CD4-positive, alpha-beta T cell treated with Interferon alpha-2 for 1 hour (primary cell): ENCODE measurements at places on chromosomes 3 and 15.

DNA sequence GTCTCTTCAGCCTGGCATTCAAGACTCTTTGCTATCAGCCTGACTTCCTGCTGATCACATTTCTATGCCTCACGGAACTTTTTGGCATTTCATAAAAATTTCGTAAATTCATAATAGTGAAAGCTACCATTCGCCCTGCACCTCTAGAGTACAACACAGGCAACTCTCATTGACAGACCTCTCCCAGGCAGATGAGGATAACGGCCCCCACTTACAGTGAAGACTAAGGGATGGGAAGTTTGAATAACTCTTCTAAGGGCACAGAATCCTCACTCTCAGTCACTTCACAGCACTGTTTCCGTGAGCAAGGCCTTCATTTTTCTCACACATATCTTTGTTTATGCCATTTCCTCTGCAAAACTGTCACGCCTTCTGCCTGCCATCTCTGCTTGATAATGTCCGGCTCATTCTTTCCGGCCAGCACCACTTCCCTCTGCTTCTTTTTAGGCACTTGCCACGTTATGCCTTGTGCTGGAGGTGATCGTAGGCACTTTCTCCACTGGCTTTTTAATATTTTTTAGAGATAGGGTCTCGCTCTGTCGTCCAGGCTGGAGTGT lies 224.1 kb upstream of the HES1 start:
- DNase-seq, result no peak

DNA sequence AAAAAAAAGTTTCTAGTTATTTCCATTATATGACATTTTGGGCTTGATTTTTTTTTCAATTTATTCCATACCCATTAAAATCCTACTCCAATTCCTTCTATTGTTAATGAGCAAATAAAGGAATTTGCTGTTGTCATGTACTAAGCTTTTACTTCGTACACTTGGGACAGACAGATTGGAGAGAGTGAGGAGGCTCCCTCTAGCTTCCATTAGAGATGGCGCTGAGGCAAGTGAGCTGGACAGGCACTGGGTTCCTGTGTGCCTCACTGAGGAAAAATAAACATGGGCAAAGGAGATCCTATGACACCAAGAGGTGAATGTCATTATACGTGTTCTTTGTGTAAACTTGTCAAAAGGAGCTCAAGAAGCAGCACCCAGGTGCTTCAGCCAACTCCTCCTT lies 441.1 kb upstream of the MDFIC2 start:
- DNase-seq, result no peak

DNA sequence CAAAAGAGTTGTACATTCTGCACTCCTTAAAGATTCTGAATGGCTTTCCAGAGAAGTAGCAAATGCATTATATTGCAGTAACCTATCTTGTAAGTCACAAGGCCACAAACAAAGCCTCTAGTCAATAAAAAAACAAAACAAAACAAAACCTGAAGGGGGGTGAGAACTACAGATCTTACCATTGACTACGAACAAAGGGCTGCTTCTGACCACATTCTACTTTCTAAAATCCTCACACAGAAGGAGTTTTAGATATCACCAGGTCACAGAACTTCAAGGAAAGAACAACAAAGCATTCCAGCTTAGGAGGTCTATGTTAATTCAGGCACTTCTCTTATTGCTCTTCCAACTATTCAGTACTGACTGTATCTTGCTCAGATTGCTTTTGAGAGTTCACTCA lies 343.0 kb downstream of the ZBTB20 start:
- no peak for DNase-seq

GRCh38 chr3:27642796-27643195 lies 79.3 kb downstream of the EOMES start:
- DNase-seq, result no peak

DNA sequence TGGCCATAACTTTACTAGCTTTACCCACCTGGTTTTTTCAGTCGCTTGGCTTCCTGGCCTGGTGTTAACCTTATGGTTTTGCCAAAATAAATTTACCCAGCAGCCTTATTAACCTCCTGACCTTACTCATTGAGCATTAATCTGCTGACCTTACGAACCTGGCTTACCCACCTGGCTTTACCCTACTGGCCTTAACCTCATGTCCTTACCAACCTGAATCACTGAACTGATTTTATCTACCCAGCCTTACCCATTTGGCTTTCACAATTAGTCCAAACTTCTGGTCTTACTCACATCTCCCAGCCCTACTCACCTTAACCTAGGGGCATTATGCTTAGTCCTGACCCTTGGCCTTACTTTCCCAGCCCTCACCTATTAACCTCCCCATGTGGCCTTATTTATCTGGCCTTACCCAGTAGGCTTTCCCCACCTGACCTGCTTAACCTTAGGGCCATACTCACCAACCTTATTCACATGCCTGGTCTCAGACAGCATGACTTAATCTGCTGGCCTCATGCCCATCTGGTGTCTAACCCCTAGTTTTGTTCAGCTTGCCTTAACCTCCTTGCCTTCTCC lies 93.4 kb downstream of the IL12A start:
- DNase-seq, result no peak

GRCh38 chr3:12507591-12508281 lies 23.5 kb downstream of the TSEN2 start:
- DNase-seq, result no peak

DNA sequence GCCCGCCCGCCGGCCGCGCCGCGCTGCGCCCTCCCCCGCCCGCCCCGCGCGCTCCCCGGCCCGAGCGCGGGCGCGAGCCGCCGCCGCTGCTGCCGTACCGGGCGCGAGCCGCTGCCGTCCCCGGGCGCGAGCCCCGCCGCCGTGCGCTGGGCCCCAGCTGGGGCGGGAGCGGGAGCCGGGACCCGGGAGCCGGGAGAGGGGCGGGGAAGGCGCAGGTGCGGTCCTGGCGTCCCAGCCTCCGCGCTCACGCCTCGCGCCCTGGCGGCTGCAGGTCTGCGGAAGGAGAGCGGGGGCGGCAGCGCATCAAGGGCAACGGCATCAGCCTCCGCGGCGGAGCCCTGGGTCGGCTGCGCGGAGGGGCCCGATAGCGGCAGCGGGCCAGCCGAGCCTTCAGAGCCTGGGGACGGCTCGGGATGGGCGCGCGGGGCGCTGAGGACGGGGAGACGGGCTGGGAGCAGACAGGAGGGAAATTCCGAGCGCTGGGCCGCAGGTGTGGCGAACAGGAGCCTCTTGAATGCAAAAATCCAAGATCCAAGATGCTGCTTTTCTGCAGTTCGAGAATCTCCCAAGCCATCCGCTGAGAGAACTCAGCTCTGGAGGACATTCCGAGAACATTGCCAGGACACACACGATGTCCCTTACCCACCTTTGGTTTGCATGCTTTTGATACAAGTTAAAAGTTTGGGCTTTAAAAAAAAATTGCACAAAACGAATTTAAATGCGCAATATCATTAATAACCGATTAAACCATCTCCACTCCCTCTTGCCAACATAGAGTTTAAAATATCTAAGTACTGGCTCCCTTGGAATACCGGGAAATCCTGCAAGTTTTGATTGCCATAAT lies 251.1 kb downstream of the TJP1 start:
- no peak for DNase-seq

DNA sequence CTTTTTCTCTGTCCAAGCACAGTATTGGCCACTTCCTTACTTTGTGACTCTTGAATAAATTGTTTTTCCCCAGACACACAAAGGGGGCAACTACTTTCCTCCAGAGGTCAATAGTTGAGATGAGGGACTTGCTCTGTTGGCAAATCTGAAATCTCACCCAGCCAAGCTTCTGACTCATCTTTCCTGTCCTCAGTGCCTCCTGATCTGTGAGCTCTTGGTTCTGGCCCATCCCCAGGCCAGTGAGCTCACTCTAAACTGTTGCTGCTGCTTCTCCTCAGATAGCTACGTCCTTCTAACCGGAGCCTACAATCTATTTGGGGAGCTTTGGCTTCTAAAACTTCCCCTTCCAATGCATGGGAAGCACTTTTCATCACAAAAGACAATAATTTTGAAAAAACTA lies 50.0 kb upstream of the NMD3 start:
- DNase-seq, result no peak

GRCh38 chr3:50628601-50629000 lies 11.7 kb downstream of the MAPKAPK3 start:
- DNase-seq, result no peak

GRCh38 chr3:124617177-124617576 lies 113.1 kb upstream of the UMPS start:
- DNase-seq, result no peak

DNA sequence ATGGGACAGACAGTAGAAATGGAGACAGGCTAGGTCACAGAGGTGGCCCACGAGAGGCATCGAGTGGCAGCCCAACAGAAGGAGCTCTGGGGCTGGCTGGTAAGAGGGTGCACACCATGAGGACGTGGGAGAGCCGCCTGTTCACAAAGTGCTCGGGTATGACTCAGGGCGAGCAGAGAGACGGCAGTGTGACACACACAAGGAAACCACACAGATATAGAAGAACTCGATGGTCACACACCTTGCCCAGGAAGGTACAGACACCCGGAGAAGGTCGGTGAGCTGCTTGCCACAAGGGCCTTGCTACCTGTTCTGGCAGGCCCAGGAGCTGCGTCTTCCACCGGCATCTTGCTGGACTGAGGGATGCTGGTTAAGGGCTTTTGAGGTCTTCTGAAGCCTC lies 50.2 kb downstream of the CA12 start:
- no peak for DNase-seq

GRCh38 chr15:59968314-59968713 lies 35.8 kb upstream of the FOXB1 start:
- no peak for DNase-seq

GRCh38 chr15:74505837-74506514 lies 35.0 kb upstream of the ARID3B start:
- DNase-seq, result no peak

DNA sequence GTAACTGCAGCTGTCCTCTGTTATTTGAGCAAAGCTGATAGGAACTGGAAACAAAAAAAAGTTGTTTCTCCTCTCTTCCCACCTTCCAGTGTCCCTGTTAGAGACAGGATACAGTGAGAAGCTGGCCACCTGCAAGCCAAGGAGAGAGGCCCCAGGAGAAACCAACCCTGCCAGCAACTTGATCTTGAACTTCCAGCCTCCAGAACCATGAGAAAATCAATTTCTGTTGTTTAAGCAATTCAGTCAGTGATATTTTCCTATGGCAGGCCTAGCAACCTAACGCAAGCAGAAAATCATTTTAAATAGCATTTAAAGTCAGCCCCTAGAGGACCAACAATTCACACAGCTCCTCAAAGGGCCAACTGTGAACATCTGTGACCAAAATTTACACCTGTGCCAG lies 291.3 kb downstream of the OXSM start:
- no peak for DNase-seq

GRCh38 chr3:61715886-61716527 lies 154.6 kb downstream of the PTPRG start:
- no peak for DNase-seq

- DNase-seq, result no peak
Observed at GRCh38 chr15:39299486-39300267, 281.2 kb upstream of the THBS1 start.

DNA sequence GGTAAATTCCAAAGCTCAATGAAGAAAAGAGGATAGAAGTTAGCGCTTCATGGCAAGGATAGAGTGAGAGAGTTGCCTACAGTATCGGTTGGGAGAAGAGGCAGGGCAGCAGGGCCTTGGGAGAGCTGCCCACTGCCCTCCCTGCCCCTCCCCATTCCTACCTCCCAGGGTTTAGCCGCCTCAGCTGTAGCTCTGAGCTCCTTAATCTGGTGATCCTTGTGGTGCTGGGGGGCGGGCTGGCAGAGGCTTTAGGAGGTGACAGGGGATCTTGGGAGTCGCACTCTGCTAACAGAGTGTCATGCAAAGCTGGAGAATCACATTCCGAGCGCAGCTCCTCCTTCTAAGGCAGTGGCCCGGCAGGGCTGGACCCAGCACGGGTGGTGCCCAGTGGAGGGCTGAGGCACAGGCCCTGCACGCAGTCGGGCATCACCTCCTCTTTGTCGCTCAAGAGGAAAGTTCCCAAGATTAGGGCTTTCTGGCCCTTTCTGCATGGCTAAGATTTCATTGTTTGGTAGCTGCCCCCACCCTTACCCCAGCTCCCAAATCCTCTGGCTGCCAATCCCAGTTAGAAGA lies 57.1 kb upstream of the POLG start:
- no peak for DNase-seq

GRCh38 chr3:5390221-5390620 lies 202.7 kb downstream of the EDEM1 start:
- DNase-seq, result no peak

DNA sequence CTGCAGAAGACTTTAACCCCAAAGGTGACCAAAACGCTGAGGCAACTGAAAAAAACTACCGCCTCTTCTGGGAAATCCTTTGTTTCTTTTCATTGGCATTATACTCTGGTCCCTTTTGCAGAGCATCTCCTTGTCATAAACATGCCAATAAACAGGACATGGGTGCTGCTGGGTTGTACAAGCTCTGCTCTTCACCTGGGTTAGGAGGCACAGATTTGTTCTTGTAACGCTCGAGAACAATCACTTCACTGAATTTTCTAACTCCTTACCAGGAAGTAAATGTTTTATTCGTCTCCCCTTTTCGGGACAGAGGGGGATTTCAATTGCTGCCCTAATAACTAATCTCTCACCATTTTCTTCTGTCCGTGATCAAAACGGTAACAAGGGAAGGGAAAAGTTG lies 1.3 kb downstream of the PLCH1 start:
- peak; percentile 4 for DNase-seq

- DNase-seq, result no peak
Observed at GRCh38 chr3:40923143-40923542, 276.2 kb upstream of the CTNNB1 start.
